ENCODE measurements at places on chromosomes 1 and 21.

DNA sequence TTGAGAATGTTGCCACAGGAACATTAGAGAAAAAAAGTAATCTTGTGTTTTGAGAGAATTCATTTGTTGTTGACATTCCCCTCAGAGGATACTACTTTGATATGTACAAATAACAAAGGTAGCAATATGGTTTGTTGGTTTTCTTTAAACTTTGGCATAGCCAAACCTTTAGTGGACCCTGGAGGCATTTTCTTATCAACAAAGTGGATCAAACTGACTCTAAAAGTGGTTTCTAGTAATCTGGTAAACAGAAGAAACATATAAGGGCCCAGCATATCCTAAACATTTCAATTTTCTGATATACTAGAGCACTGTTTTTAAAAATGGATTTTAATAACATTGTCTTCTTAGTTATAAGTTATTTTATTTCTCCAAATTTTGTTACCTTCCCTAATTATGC, 29.8 kb downstream of the POU2F1 start:
- DNase-seq = no peak

DNA sequence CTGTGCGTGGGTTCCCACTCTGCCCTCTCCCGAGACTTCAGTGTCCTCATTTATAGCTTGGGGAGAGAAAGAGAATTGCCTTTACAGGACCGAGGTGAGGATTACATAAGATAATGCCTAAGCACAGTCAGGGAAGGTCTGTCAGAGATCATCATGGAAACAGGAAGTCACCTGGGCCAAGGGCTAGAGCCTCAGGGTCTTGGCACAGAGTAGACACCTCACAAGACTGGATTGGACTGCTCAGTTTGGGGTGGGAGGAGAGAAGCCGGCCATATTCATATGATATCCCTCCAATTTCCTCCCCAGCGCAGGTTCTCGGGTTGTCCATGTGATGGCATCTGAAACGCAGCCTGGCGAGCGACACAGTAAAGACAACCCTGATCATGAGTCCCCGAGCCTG, 3.8 kb downstream of the CNR2 start:
- DNase-seq = no peak

- peak; percentile 2 for DNase-seq
These were observed 1742.1 kb downstream of the BRINP3 start for GRCh38 chr1:188735567-188735966.

- DNase-seq = peak; percentile 79
These were observed 73.3 kb upstream of the PGD start for GRCh38 chr1:10325521-10325920.

DNA sequence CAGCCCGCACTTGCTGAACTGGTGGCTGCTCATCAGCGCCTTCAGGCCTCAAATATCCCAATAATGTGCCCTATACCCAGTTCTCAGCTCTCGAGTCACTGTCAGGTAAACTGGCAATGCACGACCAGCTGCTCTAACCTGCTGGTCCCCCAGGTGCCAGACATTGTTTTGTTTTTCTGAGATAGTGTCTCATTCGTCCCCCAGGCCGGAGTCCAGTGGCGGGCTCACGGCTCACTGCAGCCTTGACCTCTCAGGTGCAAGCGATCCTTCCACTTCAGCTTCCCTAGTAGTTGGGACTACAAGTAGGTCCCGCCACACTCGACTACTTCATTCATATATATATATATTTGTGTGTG, 1.0 kb upstream of the NADK start:
- no peak for DNase-seq

DNA sequence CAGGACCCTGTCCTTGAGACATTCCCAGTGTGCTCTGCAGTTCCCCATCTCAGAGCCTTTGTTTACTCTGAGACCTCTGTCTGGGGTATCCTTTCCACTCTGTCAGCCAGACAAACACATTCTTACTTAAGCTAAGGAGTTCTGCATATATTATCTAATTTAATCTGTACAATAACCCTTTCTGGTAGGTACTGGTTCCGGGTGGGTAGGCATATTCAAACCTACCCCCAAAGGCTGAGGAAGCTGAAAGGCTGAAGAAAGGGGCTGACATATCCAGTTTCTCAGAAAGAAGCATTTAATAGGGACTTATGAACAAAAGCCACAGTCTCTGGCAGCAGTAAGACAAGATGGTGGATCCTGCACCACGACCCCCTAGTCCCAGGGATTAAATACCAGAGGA, 53.1 kb downstream of the KCNN3 start:
- DNase-seq = no peak

DNA sequence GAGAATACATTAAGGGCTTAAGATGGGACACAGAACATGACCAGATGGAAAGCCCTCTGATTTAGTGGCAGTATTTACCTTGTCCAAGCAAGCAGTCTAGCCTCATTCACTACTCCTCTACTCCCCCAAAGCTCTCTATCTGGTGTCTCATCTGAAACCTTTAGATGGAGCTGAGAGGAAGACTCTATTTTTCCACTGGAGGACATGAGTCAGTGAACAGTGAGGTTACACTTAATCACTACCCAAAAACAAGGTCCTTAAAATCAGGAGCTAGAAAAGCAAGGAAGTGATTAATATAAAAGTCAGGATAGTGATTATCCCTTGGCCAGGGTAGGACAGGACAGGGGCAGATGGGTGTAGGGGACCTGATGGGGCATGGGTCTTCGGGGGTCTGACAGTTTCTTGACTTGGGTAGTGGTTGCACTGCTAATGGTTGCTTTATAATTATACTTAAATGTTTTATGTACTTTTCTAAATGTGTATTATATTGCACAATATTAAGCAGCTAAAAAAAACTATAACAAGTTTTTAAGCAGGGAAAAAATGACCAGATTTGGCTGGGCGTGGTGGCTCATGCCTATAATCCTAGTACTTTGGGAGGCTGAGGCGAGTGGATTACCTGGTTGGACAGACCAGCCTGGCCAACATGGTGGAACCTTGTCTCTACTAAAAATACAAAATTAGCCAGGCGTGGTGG, 3.0 kb downstream of the PTPN22 start:
- no peak for DNase-seq

DNA sequence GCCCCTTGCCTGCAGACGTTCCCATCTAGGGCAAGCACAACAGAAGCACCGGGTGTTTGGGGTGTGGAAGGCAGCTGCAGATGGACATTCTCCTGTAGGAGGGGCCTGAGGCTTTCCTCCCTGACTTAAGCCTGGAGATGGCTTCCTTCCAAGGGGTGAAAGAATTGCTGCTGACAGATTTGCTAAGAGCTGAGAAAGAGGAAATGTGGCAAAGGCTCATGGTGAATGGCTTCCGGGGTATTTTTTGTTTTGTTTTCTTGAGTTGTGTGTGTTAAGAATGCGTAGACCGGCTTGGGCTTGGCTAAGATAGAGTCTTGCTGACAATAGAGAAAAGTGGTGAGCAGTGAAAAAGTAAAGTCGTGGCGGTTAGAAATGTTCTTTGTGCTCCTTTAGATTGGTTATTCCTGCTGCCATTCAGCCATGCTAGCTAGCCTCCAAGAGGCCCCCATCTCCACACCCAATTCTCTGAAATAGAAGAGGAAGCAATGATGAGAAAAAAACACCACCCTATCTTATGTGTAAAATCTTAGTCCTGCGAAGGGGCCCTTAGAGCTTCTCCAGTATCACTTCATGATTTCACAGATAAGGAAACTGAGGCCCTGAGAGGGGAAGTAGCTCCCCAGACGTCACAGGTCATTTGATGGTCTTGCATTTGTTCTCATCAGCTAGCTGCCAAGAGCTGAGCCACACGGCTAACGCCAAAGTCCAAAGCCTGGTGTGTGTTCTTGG, 36.9 kb downstream of the EIF2D start:
- DNase-seq = peak; percentile 4

- DNase-seq = peak; percentile 17
These were observed 146.3 kb upstream of the RAB4A start for GRCh38 chr1:229124520-229125124.

DNA sequence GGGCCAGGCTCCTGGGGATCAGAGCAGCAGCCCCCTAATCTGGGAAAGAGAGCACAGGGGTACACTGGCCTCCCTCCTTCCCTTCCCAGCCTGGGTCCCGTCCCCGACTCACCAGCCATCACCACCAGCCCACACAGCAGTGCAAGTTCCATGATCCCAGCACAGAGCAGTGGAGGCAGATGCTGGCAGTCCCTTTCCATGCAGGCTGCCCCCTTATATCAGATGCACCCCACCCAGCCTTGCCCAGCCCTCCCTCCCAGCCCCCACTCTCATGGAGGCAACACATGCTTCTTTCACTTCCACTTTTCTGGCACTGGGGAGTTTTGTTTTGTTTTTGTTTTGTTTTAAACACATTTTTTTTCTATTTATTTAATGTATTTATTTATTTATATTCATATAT, at the start of gene PLA2G2D:
PLA2G2D (minus strand) TSS at position 190 of the 400 bp plus-strand sequence; CDS start at position 152, 38 bp downstream.
- no peak for DNase-seq

GRCh38 chr1:207315435-207315834, 6.0 kb upstream of the CD55 start:
- no peak for DNase-seq
